ENCODE measurements at places on chromosomes 7 and 10. TPM values are rescaled to one million over a fixed set of nuclear protein-coding genes. Genes with fewer than 3 reads are reported as not detected.

Gene RNF148
- 0.25 TPM for polyA plus RNA-seq

- DNase-seq, result no peak
Measured at GRCh38 chr7:103912891-103913605, 76.4 kb downstream of the RELN start.

- DNase-seq, result no peak
Measured at GRCh38 chr7:77729574-77730348, 33.5 kb downstream of the RSBN1L start.

DNA sequence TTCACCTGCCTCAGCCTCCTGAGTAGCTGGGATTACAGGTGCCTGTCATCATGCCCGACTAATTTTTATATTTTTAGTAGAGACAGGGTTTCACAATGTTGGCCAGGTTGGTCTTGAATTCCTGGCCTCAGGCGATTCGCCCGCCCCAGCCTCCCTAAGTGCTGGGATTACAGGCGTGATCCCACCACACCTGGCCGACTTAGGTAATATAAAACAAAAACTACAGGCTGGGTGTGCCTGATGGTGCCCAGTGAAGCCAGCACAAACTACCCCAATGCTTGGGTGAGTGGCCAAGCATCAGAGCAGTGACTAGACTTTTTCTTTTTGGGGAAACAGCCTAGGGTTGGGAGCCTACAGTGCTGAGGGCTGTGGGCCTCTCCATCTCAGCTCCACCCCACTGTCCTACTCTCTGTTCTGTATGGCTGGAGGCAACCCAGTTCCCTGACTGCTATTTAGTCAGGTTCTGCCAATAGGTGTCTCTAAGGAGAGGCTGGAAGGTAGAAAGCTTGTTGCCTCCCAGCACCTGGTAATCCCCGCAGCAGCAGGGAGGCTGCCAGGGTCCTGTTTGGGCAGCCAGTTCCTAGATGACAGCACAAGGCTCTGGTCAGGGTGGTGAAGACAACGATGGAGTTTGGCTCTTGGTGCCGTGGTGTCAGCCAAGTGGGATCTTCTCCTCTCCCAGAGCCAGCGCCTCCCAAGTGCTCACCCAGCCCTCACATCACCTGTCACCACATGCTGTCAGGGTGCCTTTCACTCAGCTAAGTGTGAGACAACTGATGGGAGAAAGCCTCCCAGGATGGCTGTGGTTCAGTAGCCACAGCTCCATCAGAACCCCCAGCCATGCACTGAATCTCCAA lies 10.4 kb upstream of the NACAD start:
- DNase-seq, result no peak

- no peak for DNase-seq
Measured at GRCh38 chr10:74593470-74593869, 232.9 kb upstream of the KAT6B start.

- no peak for DNase-seq
Measured at GRCh38 chr10:5655121-5655520, 11.3 kb downstream of the ASB13 start.

DNA sequence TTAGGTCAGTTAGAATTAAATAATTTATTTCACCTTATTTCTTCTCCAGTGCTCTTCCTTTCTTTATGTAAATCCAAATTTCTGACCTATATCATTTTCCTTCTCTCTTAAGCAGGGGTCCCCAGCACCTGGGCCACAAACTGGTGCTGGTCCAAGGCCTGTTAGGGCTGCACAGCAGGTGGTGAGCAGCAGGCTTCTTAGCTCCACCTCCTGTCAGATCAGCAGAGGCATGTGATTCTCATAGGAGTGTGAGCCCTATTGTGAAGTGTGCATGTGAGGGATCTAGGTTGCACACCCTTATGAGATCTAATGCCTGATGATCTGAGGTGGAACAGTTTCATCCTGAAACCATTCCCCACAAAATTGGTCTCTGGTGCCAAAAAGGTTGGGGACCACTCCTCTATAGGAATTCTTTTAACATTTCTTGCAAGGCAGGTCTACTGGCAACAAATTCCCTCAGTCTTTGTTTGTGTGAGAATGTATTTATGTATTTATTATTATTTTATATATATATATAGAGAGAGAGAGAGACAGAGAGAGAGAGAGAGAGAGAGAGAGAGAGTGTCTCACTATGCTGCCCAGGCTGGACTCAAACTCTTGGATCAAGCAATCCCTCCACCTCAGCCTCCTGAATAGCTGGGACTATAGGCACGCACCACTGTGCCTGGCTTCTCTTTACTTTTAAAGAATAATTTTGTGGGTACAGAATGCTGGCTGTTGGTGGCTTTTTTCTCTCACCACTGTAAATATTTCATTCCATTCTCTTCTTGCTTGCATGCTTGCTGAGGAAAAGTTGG lies 4.3 kb upstream of the ABCC2 start:
- DNase-seq, result no peak

- no peak for DNase-seq
Measured at GRCh38 chr10:112851181-112851580, 98.9 kb upstream of the TCF7L2 start.

Gene SLC16A9
- 48.0 TPM for polyA plus RNA-seq

DNA sequence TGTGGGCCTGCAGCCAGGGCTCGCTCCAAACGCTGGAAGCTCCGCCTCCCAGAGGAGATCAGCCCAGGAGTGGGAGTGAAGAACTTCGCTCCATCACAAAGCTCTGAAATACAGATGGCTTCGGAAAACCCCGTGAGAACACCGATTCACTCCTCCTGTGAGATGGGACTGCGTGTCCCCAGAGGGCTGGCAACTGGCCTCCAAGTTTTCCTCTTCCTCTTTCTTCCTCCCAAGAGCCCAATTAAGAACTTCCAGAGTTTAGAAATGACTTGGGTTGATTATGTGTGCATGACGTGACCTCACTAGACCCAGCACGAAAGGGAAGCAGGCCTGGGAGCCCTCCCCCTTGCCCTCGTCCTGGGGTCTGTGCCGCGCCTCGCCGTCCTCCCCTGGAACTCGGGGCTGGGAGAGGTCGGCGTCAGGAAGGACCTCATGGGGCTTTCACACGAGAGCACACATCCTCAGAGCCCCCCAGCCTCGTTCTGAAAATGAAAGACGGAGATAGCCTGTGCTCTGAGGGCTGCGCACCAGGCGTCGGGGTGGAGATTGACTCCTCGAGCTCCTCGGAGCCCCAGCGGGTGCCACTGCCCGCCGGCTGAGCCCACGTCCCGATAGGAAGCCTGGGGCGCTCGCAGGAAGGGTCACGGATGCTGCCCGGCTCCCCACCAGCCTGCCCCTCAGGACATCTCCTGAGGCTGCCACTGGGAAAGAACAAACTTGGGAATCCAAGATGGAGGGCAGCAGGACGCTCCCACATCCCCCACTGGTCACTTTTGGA lies 37.8 kb downstream of the PTPRN2 start:
- DNase-seq, result no peak

Gene PWWP2B
- polyA plus RNA-seq, result 8.2 TPM

DNA sequence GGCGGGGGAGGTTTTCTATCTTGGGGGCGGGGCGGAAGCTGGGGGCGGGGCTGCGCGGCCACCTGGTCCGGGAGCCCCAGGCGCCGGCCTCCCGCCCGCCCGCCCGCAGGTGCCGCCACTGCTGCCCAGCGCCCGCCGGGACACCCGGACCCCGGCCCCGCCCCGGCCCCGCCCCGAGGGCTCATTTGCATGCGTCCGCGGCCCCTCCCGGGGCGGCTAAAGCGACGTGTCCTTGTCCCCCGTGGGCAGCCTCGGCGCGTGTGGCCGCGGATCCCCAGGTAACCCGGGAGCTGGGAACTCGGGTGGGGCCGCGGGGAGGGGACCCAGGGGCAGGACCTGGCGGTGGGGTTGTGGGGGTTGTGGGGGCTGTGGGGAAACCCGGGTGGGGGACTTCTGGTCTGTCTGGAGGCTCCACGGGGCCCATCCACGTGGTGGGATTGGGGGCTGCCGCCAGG lies at the start of gene BHLHA15:
BHLHA15 (plus strand) TSS at position 219 of the 455 bp plus-strand sequence. CDS start 871 bp downstream, outside the sequence.
- no peak for DNase-seq

Gene STEAP1
- polyA plus RNA-seq, result 11.5 TPM

Gene ATG9B
- polyA plus RNA-seq, result 2.3 TPM

Gene PMS2
- polyA plus RNA-seq, result 21.6 TPM

Gene EPHA1
- 19.1 TPM for polyA plus RNA-seq

- DNase-seq, result no peak
Measured at GRCh38 chr7:4159154-4159501, 523.0 kb upstream of the FOXK1 start.

DNA sequence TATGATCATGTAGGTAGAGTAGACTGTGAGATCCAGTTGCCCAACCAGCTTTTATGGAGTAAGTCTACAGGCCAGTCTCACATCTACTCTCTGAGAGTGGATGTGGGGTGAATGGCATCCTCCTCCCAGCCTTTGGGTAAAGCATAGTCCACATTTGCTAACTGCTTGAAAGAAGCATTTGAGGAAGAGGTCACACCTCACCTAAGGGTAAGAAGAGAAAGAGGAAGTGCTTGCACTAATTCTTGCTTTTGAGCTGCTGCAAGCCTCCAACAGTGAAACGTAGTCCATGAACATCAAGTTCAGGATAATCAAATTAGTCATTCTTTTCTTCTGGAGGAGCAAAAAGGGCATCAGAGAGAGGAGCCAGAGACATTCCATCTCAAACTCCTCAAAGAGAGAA lies 93.9 kb upstream of the AGR3 start:
- no peak for DNase-seq

- no peak for DNase-seq
Measured at GRCh38 chr7:157559596-157560257, 222.9 kb downstream of the DNAJB6 start.

DNA sequence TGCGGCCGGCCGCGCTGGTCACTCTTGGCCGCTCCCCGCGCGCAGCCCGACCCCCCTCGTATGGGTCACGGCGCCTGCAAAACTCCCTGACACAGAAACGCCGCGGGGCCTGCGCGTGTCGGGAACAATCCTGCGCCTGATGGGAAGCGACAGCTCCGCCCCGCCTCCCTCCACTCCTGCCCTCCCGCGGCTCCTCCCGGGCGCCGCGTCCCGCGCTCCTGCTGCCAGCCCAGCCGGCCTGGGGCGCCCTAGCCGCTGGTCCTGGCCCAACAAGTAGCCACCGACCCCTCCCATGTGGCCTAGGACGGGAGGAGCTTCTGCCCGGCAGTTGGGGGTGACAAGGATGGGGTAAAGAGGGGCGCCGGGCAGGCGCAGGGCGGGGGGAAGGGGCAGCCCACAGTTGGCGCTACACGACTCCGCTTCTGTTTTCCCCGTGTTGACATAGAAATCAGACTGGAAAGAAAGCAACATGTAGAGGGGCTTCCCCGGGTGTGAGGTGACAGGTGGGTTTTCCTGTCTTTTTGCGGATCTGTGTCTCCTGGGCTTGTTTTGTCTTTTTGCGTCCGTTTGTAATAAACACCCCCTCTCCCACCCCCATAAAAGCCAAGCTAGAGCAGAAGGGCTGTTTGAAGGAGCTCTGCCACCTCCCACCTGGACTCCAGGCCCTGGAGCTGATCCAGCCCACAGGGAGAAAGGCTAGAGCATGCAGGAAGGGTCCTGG lies 35.1 kb upstream of the PAX2 start:
- no peak for DNase-seq
